Right lobe of liver (tissue), 6 donors: ENCODE measurements at places on chromosomes 1 and 21. TPM values are rescaled to one million over a fixed set of nuclear protein-coding genes. Genes with fewer than 3 reads are reported as not detected.

Gene ITLN2
- total RNA-seq, result not detected

Gene S100A8
- 19.5 TPM for total RNA-seq

Gene CGN
- total RNA-seq, result 15.9 TPM

DNA sequence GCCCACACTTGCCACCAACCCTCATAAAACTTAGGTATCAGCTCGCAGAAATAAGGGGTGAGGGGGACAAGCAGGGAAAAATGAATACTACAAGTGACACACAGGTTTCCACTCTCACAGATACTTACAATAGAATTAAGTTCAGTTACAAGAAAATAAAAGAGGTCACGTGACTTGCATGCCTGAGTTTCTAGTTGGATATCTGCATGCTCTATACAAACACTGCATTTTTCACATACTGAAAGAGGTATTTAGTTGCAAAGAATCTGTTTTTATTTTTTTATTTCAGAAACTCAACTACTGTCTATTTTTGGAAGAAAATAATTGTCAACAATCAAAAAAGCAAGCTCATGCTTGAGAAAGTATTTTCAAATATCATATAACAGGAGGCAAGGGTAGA, 43.5 kb downstream of the DPYD start:
- no peak for DNase-seq

DNA sequence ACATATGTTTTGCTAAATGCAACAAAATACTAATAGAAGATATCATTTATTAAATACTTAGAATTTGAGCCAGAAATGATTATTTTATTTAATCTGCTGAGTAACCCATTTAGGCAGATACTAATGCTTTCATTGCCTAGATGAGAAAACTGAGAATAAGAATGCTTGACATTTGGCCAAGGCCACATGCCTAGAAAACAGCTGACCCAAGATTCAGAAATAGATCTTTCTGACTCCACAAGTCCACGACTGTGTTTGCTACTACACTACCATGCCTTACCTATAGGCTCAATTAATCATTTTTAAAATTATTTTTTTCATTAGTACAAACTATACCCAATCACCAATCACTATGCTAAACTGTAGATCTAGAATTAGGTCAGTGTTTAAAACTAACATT, 129.7 kb downstream of the ATP1B1 start:
- no peak for DNase-seq

DNA sequence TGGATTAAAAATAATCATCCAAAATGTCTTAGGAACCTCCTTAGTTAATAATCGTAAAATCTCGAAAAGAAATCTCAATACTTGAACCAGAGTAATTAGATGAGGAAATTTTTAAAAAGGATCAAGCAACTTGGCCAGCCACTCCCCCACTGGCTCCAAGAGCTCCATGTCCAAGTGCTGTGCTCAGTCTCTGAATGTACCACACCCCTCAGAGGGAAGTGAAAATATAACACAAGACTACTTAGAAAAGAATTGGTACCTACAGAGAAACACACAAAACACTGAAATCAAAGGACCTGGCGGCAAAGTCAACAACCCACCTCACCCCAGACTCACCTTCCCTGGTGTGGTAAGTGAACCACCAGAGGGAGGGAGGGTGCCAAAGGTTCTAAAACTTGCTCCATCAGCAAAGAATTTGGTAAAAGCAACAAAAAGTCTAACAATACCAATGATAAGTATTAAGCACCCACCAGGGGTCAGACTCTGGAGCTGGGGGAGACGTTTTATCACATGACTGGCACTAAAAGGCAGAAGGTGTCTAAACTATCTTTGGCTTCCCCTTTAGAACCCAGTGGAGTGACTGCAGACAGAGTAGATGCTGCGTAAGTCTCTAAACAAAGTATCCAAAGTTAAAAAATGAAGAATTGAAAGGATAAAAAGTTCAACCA, 14.0 kb downstream of the LBR start:
- DNase-seq, result no peak

DNA sequence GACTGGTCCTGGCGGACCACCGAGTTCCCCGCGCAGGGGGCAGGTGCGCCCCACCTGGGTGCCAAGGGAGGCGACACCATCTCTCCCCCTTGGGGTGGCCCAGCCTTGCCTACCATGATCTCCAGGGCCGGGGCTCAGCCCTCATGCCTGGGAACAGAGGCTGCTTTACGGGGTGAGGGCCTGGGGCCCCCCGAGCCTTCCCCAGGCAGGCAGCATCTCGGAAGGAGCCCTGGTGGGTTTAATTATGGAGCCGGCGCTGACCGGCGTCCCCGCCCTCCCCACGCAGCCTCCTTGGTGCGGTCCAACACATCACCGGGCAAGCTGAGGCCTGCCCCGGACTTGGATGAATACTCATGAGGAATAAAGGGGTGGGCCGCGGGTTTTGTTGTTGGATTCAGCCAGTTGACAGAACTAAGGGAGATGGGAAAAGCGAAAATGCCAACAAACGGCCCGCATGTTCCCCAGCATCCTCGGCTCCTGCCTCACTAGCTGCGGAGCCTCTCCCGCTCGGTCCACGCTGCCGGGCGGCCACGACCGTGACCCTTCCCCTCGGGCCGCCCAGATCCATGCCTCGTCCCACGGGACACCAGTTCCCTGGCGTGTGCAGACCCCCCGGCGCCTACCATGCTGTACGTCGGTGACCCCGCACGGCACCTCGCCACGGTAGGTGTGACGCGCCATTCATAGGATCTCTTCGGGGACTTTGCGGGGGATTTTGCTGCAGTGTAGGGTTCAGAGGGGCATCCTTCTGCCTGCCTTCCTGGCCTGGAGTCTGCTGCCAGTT, 38.2 kb downstream of the TP73 start:
- no peak for DNase-seq

DNA sequence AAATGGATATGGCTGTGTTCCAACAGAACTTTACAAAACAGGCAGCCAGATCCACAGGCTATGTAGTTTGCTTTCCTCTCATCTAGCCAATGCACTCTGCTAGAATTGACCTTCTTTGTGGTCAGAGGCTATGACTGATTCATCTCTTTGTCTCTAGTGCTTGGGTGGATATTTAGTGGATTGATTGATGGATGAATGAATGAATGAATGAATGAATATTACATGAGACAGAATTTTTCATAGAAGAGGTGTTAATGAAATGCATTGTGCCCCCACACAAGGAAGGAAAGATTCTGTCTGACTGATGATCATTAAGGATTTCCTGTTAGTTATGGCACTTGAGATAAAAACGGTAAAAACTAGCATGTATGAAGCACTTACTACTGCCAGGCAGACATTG, 50.5 kb upstream of the ZYG11A start:
- no peak for DNase-seq

DNA sequence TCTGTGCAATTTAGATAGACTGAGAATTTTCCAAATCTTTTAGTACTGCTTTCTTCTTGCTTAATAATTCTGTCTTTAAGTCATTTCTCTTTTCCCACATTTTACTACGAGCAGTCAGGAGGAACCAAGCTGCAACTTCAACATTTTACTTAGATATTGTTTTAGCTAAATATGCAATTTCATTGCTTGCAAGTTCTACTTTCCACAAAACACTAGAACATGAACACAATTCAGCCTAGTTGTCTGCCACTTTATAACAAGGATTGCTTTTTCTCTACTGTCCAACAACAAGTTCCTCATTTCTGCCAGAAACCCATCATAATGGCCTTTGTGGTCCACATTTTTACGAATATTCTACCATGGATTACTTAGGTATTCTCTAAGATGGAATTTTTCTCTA, 36.6 kb downstream of the SORT1 start:
- DNase-seq, result no peak

- no peak for DNase-seq
Observed at GRCh38 chr1:186937016-186937670, 108.4 kb downstream of the PLA2G4A start.

GRCh38 chr1:206145771-206146290, 28.6 kb upstream of the AVPR1B start:
- DNase-seq, result no peak

- no peak for DNase-seq
Observed at GRCh38 chr1:75503221-75503974, 107.5 kb downstream of the SLC44A5 start.

DNA sequence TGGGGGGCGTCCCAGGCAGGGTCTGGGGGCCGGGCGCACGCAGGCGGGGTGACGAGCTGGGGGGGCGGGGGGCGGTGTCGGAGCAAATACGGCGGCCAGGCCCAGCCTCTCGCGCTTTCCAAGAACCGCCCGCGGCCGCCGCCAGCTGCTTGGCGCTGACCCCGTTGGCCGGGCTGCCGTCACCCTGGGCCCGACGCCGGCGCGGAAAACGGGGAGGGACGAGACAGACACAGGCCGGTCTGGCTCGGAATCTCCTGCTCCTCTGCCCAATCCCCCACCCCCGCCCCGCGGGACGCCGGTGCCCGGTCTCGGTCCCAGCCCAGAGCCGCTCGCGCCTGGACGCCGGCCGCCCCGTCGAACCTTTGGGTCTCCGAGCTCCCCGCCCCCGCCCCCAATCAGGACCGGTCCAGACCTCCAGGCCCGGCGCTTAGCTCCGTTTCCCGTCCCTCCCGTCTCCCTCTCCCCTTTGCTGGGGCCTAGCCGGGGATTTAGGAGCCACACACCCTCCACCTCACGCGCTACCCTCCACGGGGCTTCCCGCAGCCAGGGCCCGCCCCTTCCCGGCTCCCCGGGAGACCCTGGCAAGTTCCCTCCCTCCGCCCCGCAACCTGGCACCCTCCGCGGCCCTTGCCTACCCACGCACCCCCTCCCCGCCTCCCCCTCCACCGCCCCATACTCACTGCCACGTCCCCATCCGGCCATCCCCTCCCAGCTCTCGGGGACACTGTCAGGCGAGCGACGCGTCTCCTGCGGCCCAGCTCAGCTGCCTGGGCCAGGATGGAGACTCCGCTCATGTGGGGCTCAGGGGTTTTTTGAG, 800 bp upstream of the MMP23B start:
- DNase-seq, result peak; percentile 69

DNA sequence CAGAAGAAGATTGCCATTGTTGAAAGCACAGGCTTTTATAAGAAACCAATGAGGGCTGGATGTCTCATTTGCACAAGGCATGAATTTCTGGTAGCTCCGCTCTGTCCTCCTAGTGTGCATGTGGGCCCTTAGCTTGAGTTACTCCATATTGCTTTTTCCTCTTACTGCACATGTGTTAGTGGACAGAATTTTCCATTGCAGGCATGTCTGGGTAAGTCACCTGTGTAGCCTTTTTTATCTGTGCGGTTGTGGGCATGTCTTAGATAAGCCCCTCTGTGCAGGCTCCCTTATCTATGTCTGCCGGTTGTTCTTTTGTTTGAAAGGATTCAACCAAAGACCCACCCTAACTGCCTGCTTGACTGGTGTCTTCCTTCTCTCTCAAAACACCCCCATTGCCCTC, 7.2 kb upstream of the CLCA1 start:
- DNase-seq, result no peak

- DNase-seq, result no peak
Observed at GRCh38 chr1:180586671-180587155, 27.9 kb downstream of the OVAAL start.

GRCh38 chr1:43556782-43557181, 26.1 kb downstream of the PTPRF start:
- DNase-seq, result no peak

DNA sequence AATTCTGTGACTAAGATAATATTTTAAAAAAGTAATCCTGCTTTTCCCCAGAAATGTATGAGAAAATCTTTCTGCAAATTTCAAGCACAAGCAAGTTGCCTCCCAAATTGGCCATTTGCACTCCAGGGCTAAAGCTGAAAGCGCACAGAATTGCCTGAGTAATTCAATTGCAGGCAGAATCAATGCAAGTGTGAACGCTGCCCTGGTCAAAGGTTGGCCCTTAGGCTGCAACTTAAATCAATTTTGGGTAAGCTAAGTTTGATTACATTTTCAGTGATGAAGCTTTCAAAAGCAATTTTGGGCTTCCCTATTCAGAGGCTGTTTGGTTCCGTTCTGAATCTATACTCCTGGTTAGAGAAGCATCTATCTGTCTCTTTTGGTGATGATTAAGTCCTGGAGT, 501.8 kb upstream of the ZRANB2 start:
- no peak for DNase-seq

DNA sequence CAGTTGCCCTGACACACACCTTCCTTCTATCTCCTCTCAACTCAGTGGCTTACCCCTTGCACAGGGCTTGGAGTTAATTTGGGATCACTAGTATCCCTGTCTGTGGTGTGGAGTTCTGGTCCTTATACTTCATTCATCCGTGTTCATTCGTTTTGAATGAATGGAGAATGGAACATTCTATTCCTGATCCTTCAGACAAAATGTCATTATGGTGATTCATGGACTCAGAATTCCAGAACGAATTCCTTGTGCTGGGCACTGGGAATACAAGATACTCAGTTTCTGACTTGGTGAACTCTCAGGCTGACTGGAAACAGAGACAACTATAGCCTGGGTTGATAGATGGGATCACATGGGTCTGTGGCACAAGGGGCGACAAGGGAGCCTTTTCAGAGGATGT, 49.9 kb upstream of the TRABD2B start:
- no peak for DNase-seq

GRCh38 chr1:110053552-110054428, 16.7 kb downstream of the ALX3 start:
- no peak for DNase-seq

DNA sequence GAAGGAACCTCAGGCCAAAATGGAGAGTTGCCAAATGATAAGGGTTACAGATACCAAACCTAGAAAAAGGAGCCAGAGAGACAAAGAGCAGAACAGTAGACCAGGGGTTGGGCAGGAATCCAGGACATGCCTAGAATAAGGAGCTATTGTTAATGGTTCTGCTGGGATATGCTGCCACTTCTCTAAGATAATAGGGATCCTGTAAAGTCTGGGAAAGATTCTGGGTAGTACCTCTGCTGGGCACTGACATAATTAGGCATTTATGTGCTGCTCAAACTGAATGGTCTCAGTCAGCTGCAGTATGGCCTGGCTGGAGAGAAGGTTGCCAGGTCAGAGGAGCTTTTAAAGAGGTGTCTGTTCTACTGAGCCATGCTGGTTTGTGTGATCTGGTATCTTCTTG, 19.9 kb upstream of the NRIP1 start:
- DNase-seq, result no peak

DNA sequence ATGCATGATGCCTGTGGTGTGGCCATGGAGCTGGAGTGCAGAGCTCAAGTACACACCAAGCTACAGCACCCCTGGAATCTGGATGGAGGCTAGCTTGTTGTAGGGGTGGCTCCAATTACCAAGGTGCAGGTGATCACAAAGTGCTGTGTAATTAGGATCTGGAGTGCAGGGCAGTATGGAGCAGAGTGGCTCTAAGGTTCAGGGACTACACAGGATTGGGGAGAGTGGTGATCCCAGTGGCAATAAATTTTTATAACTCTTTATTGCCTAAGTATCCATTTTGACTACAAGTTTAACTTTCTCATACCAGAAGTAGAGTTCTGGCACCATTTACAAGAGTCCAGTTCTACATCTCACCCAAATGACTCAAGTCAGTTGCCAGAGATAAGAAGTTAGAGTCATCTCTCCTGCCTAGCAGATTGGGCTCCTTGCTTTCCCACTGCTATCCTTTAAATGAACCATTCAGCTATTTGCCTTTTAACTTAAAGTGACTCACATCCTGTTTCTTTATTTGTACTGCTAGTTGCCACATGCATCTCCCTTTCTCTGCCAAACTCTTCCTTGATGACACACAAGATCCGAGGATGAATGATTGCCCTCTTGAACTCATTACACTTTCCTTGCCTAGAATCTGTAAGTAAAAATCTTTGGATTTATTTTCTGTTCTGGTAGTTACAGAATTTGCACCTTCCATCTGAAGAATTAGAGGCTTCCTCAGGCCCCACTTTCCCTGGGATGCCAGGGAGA, 427.2 kb downstream of the KCNT2 start:
- no peak for DNase-seq
